ENCODE measurements at places on chromosomes 6 and 20. TPM values are rescaled to one million over a fixed set of nuclear protein-coding genes. Genes with fewer than 3 reads are reported as not detected.

DNA sequence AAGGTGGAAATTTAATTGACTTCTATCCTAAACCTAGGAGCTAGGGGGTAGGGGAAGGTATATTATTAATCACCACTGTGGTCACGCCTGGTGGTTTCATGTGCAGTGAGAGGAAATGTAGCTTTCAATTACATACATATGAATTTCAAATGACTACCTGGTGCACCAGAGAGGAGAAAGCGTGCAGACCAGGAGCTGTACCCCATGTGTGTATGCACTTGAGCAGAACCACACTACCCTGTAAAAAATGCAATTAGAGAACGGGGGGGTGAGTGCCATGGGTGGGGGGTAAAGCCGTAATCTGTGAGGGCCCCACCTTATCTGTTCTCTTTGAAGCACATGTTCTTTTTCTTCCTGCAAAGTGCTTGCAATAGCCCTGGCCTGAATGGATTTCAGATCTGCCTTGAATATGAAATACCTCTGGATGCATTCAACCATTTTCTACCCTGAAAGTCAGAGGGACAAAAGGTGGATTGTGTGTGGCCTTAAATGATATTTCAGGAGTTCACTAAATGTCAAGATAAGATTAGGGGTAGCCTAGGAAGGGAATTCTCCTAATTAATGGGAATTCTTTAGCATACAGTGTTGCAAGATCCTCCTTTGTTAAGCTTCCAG is 30.9 kb upstream of the EDN3 start:
- no peak for DNase-seq

DNA sequence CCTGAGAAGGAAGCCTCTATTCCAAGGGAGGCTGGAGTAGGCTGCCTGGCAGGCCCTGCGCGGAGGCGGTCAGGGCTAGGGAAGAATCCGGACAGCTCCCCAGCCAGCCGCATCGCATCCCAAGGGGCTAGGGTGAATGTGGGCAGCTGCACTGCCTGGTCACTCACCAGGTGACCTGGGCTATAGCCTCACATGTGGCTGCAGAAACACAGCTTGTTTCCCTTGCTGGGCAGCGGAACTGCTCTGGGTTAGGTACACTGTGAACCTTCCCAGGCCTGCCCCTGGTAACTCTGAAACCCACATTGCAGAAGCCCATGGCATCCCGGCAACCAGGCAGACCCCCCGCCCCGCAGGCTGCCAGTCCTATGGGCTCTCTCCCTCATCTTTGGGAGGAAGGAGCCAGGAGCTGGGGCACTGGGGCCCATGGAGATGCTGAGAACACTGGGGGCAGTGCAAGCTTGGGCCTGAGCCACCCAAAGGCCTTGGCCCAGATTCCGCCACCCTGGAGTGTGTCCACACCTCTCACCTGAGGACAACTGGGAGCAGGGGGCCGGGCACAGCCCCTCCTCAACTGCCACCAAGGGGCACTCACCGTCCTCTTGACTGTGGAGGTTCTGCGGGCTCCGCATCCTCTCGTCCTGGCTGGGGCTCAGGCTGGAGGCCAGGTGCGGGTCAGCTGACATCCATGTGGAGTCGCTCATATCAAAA is 111.0 kb downstream of the NOL4L start:
- DNase-seq = no peak

- DNase-seq = no peak
Observed at GRCh38 chr20:55160996-55161395, 685.6 kb downstream of the DOK5 start.

DNA sequence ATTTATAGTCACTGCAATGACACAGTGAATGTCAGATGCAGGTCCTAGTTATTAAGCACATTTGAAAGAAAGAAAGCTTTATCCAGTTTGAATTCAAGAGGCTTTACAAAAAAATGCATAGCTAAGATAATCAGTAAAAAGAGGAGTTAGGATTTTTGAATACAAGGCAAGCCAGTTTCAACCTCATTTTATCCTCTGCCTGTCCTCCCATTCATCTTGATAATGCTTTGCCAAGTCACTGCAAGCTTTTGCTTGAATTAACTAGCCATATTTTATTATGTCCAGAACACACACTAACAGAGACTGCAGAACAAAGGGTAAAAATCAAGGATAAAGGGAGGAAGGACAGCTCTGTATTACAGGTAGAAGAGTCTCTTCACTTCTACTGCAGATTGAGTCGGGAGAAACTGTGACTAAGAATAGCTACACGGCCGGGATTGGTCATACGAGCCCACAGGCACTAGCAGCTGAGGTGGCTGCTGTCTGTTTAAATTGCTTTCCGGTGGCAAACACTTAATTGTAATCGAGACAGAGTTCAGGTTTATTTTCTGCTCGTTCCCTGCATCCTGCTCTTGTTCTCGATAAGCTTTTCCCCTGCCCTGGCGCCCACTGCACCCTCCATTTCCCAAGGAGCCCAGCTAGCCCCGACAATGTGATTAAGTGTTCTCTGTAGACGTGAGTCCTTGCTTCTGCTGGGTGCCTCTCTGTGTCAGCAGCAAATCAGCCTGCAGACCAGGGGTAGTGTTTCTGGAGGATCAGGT is 30.5 kb upstream of the AKAP12 start:
- no peak for DNase-seq

CTCFL gene
- total RNA-seq = 0.28 TPM

PPP1R16B gene
- 28.6 TPM for total RNA-seq
